ENCODE measurements at places on chromosomes 2 and 18. TPM values are rescaled to one million over a fixed set of nuclear protein-coding genes. Genes with fewer than 3 reads are reported as not detected.

- no peak overlapping the region for H3K27ac ChIP-seq
- no peaks in the 10 kb centered on the region for H3K36me3 ChIP-seq
- DNase-seq = no peak
- H3K4me1 ChIP-seq = no peaks in the 10 kb centered on the region
- no peak overlapping the region for H3K4me3 ChIP-seq
Observed at GRCh38 chr2:41896186-41896846, 151.5 kb upstream of the PKDCC start.

DNA sequence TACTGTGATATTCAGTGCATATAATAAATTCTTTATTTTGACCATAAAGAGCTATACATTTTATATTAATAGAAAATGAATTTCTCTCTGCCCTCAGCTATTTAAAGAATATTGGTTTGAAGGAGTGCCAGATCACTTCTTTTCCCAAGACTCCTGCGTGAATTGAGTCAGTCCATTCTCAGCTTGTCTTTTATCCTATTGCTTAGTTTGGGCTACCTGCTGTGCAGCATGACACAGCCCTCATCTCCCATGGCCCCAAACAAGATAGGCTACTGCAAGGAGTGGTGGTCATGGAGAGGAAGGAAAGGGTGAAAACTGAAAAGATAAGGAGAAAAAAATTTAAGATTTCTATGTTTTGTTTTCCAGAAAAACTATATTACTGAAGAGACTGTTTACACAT lies 10.1 kb upstream of the FBXO11 start:
- no peak overlapping the region for H3K27ac ChIP-seq
- no peaks in the 10 kb centered on the region for H3K27me3 ChIP-seq
- no peaks in the 10 kb centered on the region for H3K4me1 ChIP-seq
- no peak for DNase-seq
- H3K4me3 ChIP-seq = no peak overlapping the region

The ARHGEF33 gene
- total RNA-seq = 1.4 TPM

GRCh38 chr2:100141906-100142305 lies 484 bp downstream of the AFF3 start:
- no peaks in the 10 kb centered on the region for H3K27me3 ChIP-seq
- no peaks in the 10 kb centered on the region for H3K36me3 ChIP-seq
- H3K27ac ChIP-seq = peak overlapping the region; percentile 66
- H3K4me1 ChIP-seq = peaks cover 24% of the 10 kb centered on the region
- peak overlapping the region; percentile 58 for H3K4me3 ChIP-seq
- DNase-seq = no peak

- no peaks in the 10 kb centered on the region for H3K4me1 ChIP-seq
- H3K27ac ChIP-seq = no peak overlapping the region
- H3K36me3 ChIP-seq = no peaks in the 10 kb centered on the region
- no peak for DNase-seq
Observed at GRCh38 chr2:166921261-166921896, 33.1 kb downstream of the XIRP2 start.

DNA sequence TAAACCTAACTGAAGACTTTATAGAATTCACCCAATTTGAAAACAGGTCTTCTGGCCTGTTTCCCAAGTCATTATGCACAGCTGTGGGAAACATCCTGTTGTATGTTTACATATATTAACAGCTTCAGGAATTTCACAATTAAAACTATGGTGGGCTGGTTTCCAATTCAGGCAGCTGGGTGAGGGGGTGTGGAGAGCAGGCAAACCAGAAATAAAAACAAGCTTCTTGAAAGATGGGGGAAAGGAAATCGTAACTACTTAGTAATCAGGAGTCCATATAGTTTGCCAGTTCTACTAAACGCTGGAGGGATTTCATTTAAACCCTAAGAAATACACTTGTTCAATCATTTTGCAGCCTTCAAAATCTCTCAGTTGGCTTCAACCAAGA lies 22.8 kb downstream of the ATP8B1 start:
- H3K27me3 ChIP-seq = no peaks in the 10 kb centered on the region
- H3K4me3 ChIP-seq = no peak overlapping the region
- peak overlapping the region; percentile 24 for H3K27ac ChIP-seq
- no peaks in the 10 kb centered on the region for H3K36me3 ChIP-seq

The TXNL4A gene
- 63.9 TPM for total RNA-seq

DNA sequence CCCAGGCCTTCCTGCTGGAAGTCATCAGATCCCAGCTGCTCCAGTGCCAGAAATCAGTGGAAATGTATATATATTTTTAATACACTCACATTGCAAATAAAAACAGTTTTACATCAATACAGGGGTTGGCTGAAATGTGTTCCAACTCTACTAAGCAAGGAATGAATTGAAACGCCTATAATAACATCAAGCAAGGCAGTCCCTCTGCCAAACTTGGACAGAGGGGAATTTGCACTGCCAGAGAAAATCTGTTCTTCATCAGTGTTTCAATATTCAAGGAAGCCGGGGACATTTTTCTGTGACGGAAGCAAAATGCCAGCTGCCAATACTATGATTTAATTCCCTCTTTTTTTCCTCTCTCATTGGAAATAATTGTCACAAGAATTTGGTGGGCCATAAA lies 335.3 kb downstream of the TNS1 start:
- H3K4me3 ChIP-seq = no peak overlapping the region
- no peaks in the 10 kb centered on the region for H3K36me3 ChIP-seq
- H3K27ac ChIP-seq = peak overlapping the region; percentile 0
- no peaks in the 10 kb centered on the region for H3K27me3 ChIP-seq

DNA sequence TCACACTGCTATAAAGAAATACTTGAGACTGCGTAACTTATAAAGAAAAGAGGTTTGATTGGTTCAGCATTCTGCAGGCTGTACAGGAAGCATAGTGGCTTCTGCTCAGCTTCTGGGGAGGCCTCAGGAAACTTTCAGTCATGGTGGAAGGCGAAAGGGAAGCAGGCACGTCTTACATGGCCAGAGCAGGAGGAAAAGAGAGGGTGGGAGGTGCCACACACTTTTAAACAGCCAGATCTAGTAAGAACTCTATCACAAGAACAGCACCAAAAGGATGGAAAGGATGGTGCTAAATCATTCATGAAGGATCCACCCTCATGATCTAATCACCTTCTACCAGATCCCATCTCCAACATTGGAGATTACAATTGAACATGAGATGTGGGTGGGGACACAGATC lies 145.5 kb upstream of the OSR1 start:
- no peak overlapping the region for H3K4me3 ChIP-seq
- no peak for DNase-seq
- no peak overlapping the region for H3K27ac ChIP-seq

- no peak for DNase-seq
- H3K4me1 ChIP-seq = no peaks in the 10 kb centered on the region
- no peak overlapping the region for H3K4me3 ChIP-seq
- H3K27me3 ChIP-seq = no peaks in the 10 kb centered on the region
Observed at GRCh38 chr2:32748158-32748557, 120.3 kb downstream of the TTC27 start.

DNA sequence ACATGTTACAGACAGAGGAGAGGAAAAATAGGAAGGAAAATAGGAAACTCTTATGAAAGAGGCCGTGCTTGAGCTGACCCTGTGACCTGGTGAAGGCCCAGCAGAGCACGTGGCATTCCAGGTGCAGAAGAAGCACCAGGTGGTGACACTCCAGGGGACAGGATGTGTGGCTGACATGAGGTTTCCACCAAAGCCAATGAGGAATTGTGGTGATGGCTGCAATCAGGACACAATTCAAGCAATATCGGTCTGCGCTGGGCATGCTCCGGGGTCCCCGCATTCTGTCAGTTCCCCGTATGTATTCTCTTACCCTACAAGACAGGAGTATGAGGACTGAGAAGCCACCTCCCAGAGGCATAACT lies 504.2 kb downstream of the EIPR1 start:
- H3K4me1 ChIP-seq = no peaks in the 10 kb centered on the region
- H3K36me3 ChIP-seq = no peaks in the 10 kb centered on the region
- no peaks in the 10 kb centered on the region for H3K27me3 ChIP-seq
- no peak overlapping the region for H3K4me3 ChIP-seq

DNA sequence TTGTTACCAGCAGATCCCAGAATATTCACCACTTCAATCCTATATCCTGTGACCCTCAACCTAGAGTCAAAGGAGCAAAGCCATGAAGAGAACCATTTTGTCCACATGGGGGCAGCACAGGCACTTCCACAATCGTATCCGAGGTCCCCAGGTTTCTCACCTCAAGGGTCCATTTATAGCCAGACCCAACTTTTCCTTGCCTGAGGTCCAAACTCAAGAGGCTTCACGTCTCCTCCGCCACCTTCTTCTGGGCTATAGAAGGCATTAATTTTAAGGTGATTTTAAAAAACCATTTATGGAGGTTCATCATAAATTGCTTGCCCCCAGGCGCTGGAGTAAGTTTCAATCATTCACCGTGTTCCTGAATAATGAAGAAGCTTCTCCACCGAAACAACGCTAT lies 111.6 kb upstream of the NABP1 start:
- no peak overlapping the region for H3K27ac ChIP-seq

DNA sequence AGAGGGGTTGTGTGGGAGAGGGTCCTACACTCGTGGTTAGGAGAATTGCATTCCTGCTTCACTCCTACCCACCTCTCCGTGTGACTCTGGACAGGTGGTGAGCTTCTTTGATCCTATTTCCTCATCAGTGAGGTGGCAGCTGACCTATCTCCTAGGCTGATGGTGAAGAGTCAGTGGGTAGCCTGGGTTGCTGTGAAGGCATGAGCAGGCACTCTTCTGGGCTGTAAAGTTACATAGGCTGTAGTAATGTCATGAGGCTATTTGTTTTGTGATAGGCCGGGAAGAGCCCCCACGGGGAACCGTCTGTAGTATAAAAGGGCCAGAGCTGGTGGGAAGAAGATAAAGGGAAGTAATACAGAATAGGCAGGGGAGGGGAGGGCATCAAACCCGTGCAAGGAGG lies 83.8 kb downstream of the TMEM247 start:
- no peaks in the 10 kb centered on the region for H3K36me3 ChIP-seq
- no peak for DNase-seq
- H3K27ac ChIP-seq = peak overlapping the region; percentile 65
- no peak overlapping the region for H3K4me3 ChIP-seq
- no peaks in the 10 kb centered on the region for H3K27me3 ChIP-seq

- H3K4me1 ChIP-seq = peaks cover 82% of the 10 kb centered on the region
- peak overlapping the region; percentile 86 for H3K27ac ChIP-seq
- H3K4me3 ChIP-seq = no peak overlapping the region
- H3K27me3 ChIP-seq = no peaks in the 10 kb centered on the region
- no peaks in the 10 kb centered on the region for H3K36me3 ChIP-seq
- no peak for DNase-seq
Observed at GRCh38 chr2:64402876-64403275, 51.1 kb upstream of the LGALSL start.

- H3K4me3 ChIP-seq = no peak overlapping the region
- no peaks in the 10 kb centered on the region for H3K4me1 ChIP-seq
- DNase-seq = no peak
Observed at GRCh38 chr18:57837917-57838548, 34.9 kb upstream of the ATP8B1 start.

The TRAK2 gene
- 44.5 TPM for total RNA-seq

GRCh38 chr2:10230499-10230898 lies 72.2 kb upstream of the HPCAL1 start:
- no peaks in the 10 kb centered on the region for H3K4me1 ChIP-seq
- DNase-seq = no peak
- H3K27me3 ChIP-seq = no peaks in the 10 kb centered on the region
- no peaks in the 10 kb centered on the region for H3K36me3 ChIP-seq
- H3K4me3 ChIP-seq = no peak overlapping the region
- no peak overlapping the region for H3K27ac ChIP-seq

GRCh38 chr2:3631851-3632659 lies 25.9 kb upstream of the ALLC start:
- no peak overlapping the region for H3K4me3 ChIP-seq
- no peaks in the 10 kb centered on the region for H3K27me3 ChIP-seq
- no peak overlapping the region for H3K27ac ChIP-seq
- H3K4me1 ChIP-seq = peaks cover 31% of the 10 kb centered on the region
- peak; percentile 74 for DNase-seq

GRCh38 chr2:32743480-32744236 lies 115.8 kb downstream of the TTC27 start:
- no peak overlapping the region for H3K27ac ChIP-seq
- DNase-seq = no peak
- no peaks in the 10 kb centered on the region for H3K27me3 ChIP-seq
- no peak overlapping the region for H3K4me3 ChIP-seq

- no peak for DNase-seq
- H3K27ac ChIP-seq = no peak overlapping the region
- no peaks in the 10 kb centered on the region for H3K27me3 ChIP-seq
- no peaks in the 10 kb centered on the region for H3K36me3 ChIP-seq
- no peaks in the 10 kb centered on the region for H3K4me1 ChIP-seq
Observed at GRCh38 chr18:62637807-62638687, 77.3 kb upstream of the PHLPP1 start.

GRCh38 chr2:145753041-145753608 lies 1233.2 kb upstream of the ZEB2 start:
- no peak for DNase-seq
- H3K27ac ChIP-seq = peak overlapping the region; percentile 83
- H3K27me3 ChIP-seq = no peaks in the 10 kb centered on the region
- H3K36me3 ChIP-seq = no peaks in the 10 kb centered on the region

DNA sequence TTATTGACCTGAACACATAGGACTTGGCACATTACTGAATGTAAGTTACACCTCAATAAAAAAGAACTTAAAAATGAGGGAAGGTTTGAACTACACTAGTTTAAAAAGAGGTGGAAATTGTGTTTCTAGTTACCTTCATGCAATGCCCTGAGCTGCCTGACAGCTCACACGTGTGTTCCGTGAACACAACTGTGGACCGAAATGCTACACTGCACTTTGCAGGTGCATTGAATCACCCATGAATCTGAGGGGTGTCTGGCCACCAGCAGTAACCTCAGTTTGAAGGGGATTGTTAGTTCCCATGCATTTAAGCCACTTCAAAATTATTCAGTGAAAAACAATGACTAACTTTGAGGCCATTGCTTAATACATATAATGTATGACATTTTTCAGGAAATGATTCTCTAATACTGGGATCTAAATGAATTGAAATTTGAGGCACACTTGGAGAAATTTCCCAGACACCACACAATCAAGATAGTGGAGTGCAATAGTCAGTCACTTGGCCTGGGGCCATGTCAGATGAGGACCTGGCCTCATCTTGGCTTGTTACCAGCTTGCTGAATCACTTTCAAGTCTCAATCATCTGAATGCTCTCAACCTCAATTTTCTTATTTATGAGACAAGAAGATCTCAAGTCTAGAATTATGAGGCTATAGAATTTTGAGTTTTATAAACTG lies 59.3 kb downstream of the MYL12B start:
- H3K4me1 ChIP-seq = peaks cover 8% of the 10 kb centered on the region
- H3K4me3 ChIP-seq = no peak overlapping the region
- no peak overlapping the region for H3K27ac ChIP-seq
- H3K36me3 ChIP-seq = no peaks in the 10 kb centered on the region
- no peak for DNase-seq

GRCh38 chr2:168097431-168097830 lies 150.0 kb downstream of the STK39 start:
- DNase-seq = no peak
- no peaks in the 10 kb centered on the region for H3K27me3 ChIP-seq
- no peak overlapping the region for H3K4me3 ChIP-seq
- no peaks in the 10 kb centered on the region for H3K4me1 ChIP-seq

The GAREM2 gene
- total RNA-seq = 0.72 TPM

DNA sequence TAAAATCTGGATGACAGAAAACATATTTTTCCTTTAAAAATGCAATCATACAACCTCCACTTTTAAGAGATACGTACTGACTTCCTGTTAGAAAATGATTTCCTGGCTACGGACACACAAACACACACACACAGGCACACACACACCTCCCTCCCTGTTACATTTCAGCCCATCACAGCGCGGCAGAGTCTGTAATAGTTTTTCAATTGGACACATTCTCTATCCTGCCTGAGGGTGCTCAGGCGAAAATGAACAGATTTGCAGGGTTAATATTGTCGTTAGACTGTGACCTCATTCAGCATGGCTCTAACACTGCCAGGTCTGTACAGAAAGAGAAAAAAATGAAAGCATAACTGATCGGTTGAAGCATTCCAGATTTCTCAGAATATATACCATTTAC lies 45.0 kb downstream of the KCTD1 start:
- H3K27ac ChIP-seq = no peak overlapping the region
- no peaks in the 10 kb centered on the region for H3K4me1 ChIP-seq
- no peak for DNase-seq
- no peak overlapping the region for H3K4me3 ChIP-seq
- H3K27me3 ChIP-seq = no peaks in the 10 kb centered on the region
